Effector memory CD8-positive, alpha-beta T cell (primary cell): ENCODE measurements at places on chromosomes 1 and 21.

DNA sequence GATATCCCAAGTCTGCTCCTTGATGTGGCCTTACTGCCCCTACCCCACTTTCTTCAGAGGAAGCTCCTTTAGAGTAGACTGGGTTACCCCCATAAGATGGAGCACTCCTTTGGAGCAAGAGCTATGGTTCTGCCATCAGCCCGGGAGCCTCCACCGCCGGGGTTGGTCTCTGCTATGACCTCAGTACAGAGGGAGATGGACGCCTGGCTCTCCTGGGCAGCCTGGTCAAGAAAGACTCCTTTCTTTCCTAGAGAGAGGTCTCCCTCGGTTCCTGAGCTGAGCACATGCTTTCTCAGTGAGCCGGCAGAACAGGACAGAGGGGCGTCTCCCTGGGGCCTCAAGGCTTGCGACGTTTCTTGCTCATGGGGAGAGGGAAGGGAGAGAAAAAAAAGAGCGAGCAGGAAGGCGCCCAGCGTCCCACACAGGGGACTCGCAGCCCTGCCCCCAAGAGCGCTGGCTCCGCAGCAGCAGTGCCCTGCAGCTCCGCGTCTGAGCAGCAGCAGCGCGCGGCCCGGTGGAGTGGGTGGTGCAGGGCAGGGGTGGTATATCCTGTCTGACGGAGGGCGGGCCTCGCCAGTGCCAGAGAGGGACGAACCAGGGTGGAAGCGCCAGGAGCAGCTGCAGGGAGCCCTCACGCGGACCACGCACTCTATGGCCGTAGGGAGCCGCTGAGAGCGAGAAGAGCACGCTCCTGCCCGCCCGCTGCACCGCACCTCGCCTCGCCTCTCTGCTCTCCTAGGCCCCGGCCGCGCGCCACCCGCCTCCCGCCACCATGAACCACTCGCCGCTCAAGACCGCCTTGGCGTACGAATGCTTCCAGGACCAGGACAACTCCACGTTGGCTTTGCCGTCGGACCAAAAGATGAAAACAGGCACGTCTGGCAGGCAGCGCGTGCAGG lies at the start of gene PKP1:
Gene PKP1, plus strand, starts transcription at position 576 of the 899 bp plus-strand sequence. Its CDS starts 197 bp downstream, at position 773.
- H3K27me3 ChIP-seq: peaks cover 98% of the 10 kb centered on the region
- no peak within 1 kb of the TSS for H3K27ac ChIP-seq
- peaks cover 5% of the 10 kb centered on the region for H3K4me1 ChIP-seq
- no peaks in the 10 kb centered on the region for H3K36me3 ChIP-seq

DNA sequence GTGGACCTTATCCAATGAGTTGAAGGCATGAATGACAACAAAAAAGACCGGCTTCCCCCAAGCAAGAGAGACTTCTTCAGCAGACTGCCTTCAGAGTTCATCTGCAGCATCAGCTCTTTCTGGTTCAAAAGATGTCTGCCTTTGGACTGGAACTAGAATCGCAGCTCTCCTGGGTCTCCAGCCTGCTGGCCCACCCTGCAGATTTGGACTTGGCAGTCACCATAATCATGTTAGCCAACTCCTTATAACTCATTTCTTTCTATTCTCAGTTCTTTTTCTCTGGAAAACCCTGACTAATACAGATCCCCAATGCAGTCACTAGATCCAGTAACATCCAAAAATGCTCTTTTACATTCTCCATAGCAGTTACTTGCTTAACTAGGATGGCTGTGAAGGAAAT lies 89.2 kb upstream of the MARK1 start:
- peaks cover 33% of the 10 kb centered on the region for H3K27me3 ChIP-seq
- DNase-seq: no peak
- H3K4me1 ChIP-seq: no peaks in the 10 kb centered on the region
- H3K36me3 ChIP-seq: no peaks in the 10 kb centered on the region

- H3K27me3 ChIP-seq: no peaks in the 10 kb centered on the region
- H3K4me3 ChIP-seq: no peak overlapping the region
- peaks cover 7% of the 10 kb centered on the region for H3K4me1 ChIP-seq
- no peak overlapping the region for H3K27ac ChIP-seq
- DNase-seq: no peak
These were observed 286.1 kb downstream of the DPYD start for GRCh38 chr1:97634758-97635157.

GRCh38 chr21:44966135-44967081 lies 26.6 kb downstream of the SLX9 start:
- H3K4me1 ChIP-seq: peaks cover 28% of the 10 kb centered on the region
- H3K36me3 ChIP-seq: peaks cover 14% of the 10 kb centered on the region
- no peaks in the 10 kb centered on the region for H3K27me3 ChIP-seq
- H3K27ac ChIP-seq: peak overlapping the region; percentile 22

DNA sequence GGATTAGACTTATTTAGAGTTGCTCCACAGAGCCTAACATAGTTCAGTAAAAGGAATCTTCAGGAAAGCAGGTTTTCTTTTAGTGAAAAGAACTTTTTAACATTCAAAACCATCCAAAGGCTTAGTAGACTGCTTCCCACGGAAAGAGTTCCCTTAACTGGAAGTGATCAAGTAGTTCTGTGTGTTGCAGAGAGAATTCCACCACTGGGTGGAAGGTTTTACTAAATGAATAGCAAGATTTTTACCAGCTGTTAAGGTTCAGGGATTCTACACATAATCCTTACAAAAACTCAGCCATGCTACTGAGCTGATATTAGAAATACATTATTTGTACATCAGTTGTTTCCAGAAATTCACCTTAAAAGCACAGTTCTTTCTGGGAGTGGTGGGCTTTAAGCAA lies 119.7 kb downstream of the GDAP2 start:
- no peak overlapping the region for H3K27ac ChIP-seq
- H3K27me3 ChIP-seq: peaks cover 18% of the 10 kb centered on the region
- H3K4me1 ChIP-seq: no peaks in the 10 kb centered on the region
- H3K4me3 ChIP-seq: no peak overlapping the region

DNA sequence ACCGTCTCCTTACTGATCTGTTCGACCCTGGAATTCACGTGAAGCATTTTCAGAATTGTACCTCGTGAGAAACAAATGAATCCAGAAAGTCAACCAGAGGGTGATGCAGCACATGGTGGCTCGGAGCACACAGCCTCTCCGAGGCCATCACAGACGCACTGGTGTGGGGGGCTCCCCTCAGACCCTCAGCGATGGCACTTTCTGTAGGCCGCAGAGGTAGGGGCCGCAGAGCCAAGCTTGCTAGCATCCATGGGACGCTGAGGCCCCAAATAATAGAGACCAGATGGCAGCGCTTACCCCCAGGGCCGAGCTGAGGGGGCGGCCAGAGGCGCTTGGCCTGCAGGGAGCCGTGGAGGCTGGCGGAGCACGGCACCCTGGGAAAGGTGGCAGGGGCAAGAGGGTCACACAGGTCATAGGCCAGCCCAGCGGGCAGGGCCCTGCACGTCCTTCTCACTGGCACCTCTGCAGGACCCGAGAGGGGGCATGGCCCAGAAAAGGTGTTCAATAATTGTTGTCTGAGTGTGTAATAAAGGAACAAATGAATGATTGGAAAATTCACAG lies 28.1 kb upstream of the COL6A2 start:
- DNase-seq: no peak
- H3K27ac ChIP-seq: no peak overlapping the region
- H3K4me1 ChIP-seq: no peaks in the 10 kb centered on the region
- no peak overlapping the region for H3K4me3 ChIP-seq

DNA sequence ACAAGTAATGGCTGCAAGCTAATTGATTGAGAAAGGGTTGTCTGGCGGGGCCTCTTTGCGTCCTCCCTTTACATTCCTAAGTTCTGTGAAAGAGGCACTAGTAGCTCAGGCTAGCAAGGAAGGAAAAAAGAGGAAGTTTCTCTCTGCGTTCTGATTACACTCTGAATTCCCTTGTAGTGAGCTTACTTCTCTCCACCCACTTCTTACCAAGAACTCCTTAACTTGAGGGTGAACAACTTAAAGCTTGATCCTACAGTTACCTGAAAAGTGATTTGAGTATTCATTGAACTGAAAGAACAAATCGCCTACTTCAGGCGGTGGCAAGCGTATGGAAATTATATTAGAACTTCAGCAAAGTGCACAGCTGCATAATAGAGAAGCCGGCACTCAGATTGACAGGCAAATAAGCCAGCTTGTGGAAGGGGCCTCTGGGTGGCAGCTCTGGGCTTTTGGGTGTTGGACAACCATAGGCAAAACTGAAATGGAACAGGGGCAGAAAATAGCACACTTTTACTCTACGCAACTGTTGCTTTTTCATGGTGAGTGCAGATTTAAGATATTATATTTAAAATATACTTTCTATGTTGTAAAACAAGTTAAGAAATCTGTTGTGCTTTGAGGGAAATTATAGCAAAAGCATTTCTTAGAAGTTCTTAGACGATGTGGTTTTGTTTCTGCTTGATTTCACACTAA lies 464.5 kb downstream of the USP25 start:
- H3K4me3 ChIP-seq: no peak overlapping the region
- no peak for DNase-seq
- no peaks in the 10 kb centered on the region for H3K27me3 ChIP-seq
- H3K27ac ChIP-seq: no peak overlapping the region
